Epithelial cell of umbilical artery (primary cell): ENCODE measurements at places on chromosomes 3 and 15. TPM values are rescaled to one million over a fixed set of nuclear protein-coding genes. Genes with fewer than 3 reads are reported as not detected.

The ALDH1L1 gene
- not detected in 2 replicates for total RNA-seq

The ANKDD1A gene
- total RNA-seq = 1.6 and 3.0 TPM in 2 replicates

The TOPAZ1 gene
- total RNA-seq = not detected in 2 replicates

The LMOD3 gene
- under 0.01 TPM in 2 replicates for total RNA-seq

The CCPG1 gene
- total RNA-seq = 42.9 and 58.8 TPM in 2 replicates

The COL6A5 gene
- total RNA-seq = not detected in 2 replicates

The C15orf61 gene
- total RNA-seq = 0.91 and 2.3 TPM in 2 replicates

The SMCO1 gene
- total RNA-seq = under 0.01 TPM in 1 of 2 replicates, not detected in the other

The CD96 gene
- not detected in 2 replicates for total RNA-seq

The GOLGA8N gene
- 1.6 and 2.1 TPM in 2 replicates for total RNA-seq

The CRYGS gene
- 0.65 and 1.5 TPM in 2 replicates for total RNA-seq

The SH3BP5 gene
- total RNA-seq = 60.1 and 89.5 TPM in 2 replicates

The SPSB4 gene
- under 0.01 and 0.15 TPM in 2 replicates for total RNA-seq

The SLCO3A1 gene
- 1.2 and 1.6 TPM in 2 replicates for total RNA-seq

The ZPLD1 gene
- total RNA-seq = not detected in 2 replicates

The FGF7 gene
- 0.32 and 0.61 TPM in 2 replicates for total RNA-seq

The SPESP1 gene
- 3.0 and 4.9 TPM in 2 replicates for total RNA-seq
